WTC11 (cell line): ENCODE measurements at places on chromosomes 5 and 9.

DNA sequence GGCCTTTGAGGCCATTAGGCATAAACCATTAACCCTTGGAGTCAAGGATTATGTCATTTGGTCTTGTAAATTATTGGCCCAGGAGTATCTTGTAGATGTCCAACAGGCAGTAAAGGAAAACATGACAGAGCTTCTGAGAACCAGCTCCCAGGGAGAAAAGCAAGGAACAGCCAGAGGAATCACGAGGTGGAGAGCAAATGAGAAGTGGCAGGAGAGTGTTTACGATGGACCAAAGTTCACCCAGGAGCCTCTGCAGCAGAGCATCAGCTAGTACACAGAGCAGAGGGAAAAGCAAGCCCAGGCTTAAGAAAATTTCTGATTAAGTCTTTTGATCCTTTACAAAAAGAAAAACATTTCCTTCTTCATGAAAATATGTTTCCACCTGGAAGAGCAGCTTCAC lies 206.2 kb downstream of the NDUFS4 start:
- no peaks in the 10 kb centered on the region for H3K4me1 ChIP-seq
- no peak overlapping the region for H3K4me3 ChIP-seq
- DNase-seq, result no peak
- H3K27me3 ChIP-seq, result peaks cover 2% of the 10 kb centered on the region; the same call in 1 of the 2 replicates
- no peaks in the 10 kb centered on the region; the same call in 1 of the 2 replicates for H3K36me3 ChIP-seq

GRCh38 chr9:16290169-16290568 lies 580.3 kb downstream of the BNC2 start:
- H3K36me3 ChIP-seq, result no peaks in the 10 kb centered on the region
- DNase-seq, result no peak
- H3K27me3 ChIP-seq, result no peaks in the 10 kb centered on the region
- no peak overlapping the region for H3K27ac ChIP-seq

- DNase-seq, result no peak
- H3K27me3 ChIP-seq, result peaks cover 39% of the 10 kb centered on the region
- H3K36me3 ChIP-seq, result peaks cover 35% of the 10 kb centered on the region
- H3K4me1 ChIP-seq, result no peaks in the 10 kb centered on the region
These were observed 11.5 kb upstream of the ABO start for GRCh38 chr9:133286523-133286922.

- H3K4me1 ChIP-seq, result peaks cover 26% of the 10 kb centered on the region
- H3K4me3 ChIP-seq, result no peak overlapping the region
- H3K27me3 ChIP-seq, result no peaks in the 10 kb centered on the region
- peak overlapping the region; percentile 79 for H3K27ac ChIP-seq
- peaks cover 55% of the 10 kb centered on the region for H3K36me3 ChIP-seq
- peak; percentile 52 for DNase-seq
These were observed 60.6 kb downstream of the ENTREP1 start for GRCh38 chr9:69385581-69386033.

DNA sequence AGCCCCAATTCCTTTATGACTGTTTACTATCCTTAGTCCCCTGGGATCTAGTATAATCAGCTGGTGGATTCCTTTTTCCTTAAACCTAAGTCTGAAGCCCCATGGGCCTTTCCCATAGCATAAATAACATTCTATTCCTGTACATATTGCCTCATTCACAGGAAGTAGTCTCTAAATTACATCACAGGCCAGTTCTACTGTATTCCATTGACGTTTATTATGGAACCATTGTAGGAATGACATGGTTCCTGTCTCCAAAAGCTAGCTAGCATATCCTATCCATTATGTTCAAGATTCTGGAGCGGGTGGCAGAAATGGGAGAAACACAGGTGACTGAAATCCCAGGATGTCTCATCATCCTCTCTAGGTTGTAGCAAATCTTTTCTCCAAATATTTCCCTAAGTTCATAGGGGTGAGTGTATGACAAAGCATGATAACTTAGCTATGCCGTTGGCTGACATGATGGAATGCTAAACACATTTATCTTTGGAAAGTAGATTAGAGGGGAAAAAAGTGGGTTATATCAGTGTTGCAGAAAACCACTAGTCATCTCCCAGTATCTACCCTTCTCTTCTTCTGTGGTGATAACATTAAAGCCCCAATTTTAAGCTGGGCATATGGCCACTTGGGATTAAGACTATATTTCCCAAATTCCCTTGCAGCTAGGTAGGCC lies 140.1 kb downstream of the FGF1 start:
- H3K4me1 ChIP-seq, result peaks cover 63% of the 10 kb centered on the region
- H3K27me3 ChIP-seq, result no peaks in the 10 kb centered on the region
- no peaks in the 10 kb centered on the region for H3K36me3 ChIP-seq
- H3K4me3 ChIP-seq, result no peak overlapping the region

DNA sequence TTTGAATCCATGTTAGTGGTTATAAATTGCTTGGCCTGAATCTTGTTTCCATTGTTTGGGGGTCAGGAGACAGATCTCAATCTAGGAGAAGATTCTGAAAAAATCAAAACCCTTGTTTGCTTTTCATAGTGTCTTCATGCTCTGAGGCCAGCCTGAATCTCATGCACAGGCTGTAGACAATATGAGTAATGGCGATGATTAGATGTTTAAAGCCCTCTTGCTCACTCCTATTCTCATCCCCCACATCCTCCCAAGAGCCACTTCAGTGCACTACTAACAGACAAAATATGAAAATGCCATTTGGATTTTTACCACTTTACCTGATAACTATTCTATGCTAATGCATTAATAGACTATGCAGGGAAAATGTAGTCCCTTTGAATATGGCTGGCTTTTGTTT lies 129.4 kb downstream of the NUDT12 start:
- H3K27me3 ChIP-seq, result no peaks in the 10 kb centered on the region
- no peak overlapping the region for H3K27ac ChIP-seq
- no peaks in the 10 kb centered on the region for H3K36me3 ChIP-seq
- H3K4me1 ChIP-seq, result peaks cover 6% of the 10 kb centered on the region
- no peak for DNase-seq
- H3K4me3 ChIP-seq, result no peak overlapping the region

DNA sequence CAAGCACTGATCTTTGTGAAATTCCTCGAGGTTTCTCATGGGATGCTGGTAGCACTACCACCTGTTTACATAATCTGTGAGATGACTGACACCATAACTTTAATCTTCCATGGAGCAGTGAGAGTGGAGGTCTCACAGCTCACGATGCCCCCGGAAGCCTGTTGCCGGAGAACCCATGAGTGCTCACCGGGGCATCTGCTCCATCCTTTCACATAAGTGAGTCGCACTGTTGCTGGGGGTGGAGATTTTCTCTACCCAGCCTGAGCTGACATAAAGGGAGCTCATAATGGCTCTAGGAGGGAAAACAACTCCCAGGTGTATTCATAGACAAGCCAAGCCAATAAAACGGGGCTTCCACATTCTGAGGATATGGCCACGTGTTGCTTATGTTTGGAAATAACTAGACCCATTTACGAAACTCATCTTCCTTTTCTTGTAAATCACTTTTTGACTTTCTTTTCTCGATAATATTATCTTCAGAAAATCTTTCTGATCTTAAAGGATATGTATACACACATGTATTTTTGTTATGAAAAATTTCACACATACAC lies 11.2 kb upstream of the GFPT2 start:
- H3K4me1 ChIP-seq, result peaks cover 4% of the 10 kb centered on the region; the same call in 1 of the 2 replicates
- no peak overlapping the region for H3K4me3 ChIP-seq
- no peak overlapping the region for H3K27ac ChIP-seq
- no peaks in the 10 kb centered on the region for H3K27me3 ChIP-seq

DNA sequence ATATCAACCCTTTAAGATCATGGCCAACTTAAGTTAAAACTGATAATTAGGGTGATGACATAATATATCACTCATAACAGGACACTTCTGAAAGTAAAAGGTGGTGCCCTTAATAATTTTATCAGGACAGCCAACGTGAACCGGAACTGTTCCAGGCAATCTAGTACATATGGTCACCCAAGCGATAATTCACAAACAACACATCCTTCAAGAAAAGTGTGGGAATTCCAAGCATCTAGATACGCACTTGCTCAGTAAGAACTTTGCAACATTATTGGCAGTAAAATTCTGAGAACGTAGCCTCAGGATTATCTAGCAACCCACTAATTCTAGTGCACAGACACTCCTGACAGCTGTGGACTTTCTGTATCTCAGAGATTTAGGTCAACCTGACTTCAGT lies 85.7 kb downstream of the ALDH7A1 start:
- peaks cover 16% of the 10 kb centered on the region for H3K4me1 ChIP-seq
- H3K27ac ChIP-seq, result no peak overlapping the region
- DNase-seq, result no peak
- no peaks in the 10 kb centered on the region for H3K36me3 ChIP-seq
- no peaks in the 10 kb centered on the region for H3K27me3 ChIP-seq

DNA sequence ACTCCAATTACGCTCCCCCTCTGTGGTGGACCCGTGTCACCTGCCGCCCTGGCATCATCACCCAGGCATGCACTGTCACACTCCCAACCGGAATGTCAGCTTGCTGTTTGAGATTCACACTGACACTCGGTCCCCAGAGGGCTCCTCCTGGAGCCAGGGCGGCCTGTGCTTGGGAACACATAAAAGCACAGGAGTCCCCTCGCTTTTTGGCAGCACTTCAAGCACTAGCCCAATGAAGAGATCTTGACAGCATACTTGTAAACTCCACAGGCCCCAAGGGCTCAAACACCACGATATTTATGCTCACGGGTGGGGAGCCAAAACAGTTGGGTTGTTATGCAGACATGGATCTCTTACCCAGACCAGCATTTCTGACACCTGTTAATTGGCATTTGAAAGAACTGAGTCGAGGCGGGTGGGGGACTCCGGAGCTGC lies 90.8 kb upstream of the EGFLAM start:
- no peak overlapping the region for H3K27ac ChIP-seq
- H3K27me3 ChIP-seq, result peaks cover 41% of the 10 kb centered on the region

DNA sequence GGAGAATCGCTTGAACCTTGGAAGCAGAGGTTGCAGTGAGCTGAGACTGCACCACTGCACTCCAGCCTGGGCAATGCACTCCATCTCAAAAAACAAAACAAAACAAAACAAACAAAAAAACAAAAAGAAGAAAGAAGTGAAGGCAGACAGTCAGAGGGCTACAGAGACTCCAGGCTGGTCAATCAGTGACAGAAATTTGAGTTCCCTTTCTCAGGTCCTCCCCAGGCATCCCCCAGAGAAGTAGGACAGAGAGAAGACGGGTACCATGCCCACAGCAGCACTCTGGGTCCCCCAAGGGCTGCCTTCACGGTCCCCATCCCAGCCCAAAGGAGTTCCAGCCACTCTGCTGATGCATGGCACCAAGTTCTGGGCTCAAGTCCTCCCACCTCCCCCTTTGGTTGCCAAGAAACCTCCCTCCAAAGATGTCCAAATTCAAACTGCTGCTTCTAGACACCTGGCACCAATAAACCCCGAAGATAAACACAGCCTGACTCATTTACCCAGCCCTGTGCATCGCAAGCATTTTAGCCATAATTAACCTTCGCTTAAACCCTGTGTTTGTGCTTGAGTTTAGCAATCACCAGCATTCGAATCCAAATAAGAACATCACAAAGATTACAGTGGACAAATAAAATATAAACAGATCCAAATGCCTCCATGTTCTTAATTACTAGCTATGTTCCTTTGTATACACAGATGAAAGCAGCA lies 24.0 kb downstream of the SEMA4D start:
- DNase-seq, result no peak
- H3K36me3 ChIP-seq, result peaks cover 10% of the 10 kb centered on the region
- no peak overlapping the region for H3K4me3 ChIP-seq
- peaks cover 41% of the 10 kb centered on the region for H3K4me1 ChIP-seq
- H3K27me3 ChIP-seq, result no peaks in the 10 kb centered on the region

GRCh38 chr9:119053070-119053469 lies 316.2 kb downstream of the BRINP1 start:
- H3K27ac ChIP-seq, result no peak overlapping the region
- no peak overlapping the region for H3K4me3 ChIP-seq
- H3K36me3 ChIP-seq, result peaks cover 2% of the 10 kb centered on the region; the same call in 1 of the 2 replicates
- no peaks in the 10 kb centered on the region for H3K27me3 ChIP-seq
- H3K4me1 ChIP-seq, result peaks cover 34% of the 10 kb centered on the region
- no peak for DNase-seq

DNA sequence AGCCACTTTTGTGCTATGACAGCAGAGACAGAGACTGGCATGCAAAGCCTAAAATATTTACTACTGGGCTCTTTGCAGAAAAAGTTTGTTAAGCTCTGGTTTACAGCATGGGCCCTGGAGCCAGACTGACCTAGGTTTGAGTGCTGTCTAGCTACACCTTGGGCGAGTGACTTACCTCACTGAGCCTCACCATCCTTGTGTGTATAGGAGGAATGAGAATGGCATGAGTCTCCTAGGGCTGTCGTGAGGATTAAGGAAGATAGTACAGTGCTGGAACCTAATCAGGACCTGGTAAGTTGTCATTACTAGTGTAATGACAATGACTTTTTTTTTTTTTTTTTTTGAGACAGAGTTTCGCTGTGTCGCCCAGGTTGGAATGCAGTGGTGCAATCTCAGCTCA lies 65.2 kb downstream of the MSX2 start:
- peaks cover 13% of the 10 kb centered on the region for H3K27me3 ChIP-seq
- H3K4me1 ChIP-seq, result peaks cover 9% of the 10 kb centered on the region
- no peak for DNase-seq
- no peaks in the 10 kb centered on the region for H3K36me3 ChIP-seq
- no peak overlapping the region for H3K4me3 ChIP-seq

- no peak for DNase-seq
- H3K27ac ChIP-seq, result no peak overlapping the region
- H3K36me3 ChIP-seq, result 0 out of 2 replicates have a peak, but pooled peaks cover 3% of the 10 kb centered on the region
- H3K27me3 ChIP-seq, result no peaks in the 10 kb centered on the region
- H3K4me3 ChIP-seq, result no peak overlapping the region
These were observed 92.2 kb upstream of the ADAMTS19 start for GRCh38 chr5:129367883-129368282.

DNA sequence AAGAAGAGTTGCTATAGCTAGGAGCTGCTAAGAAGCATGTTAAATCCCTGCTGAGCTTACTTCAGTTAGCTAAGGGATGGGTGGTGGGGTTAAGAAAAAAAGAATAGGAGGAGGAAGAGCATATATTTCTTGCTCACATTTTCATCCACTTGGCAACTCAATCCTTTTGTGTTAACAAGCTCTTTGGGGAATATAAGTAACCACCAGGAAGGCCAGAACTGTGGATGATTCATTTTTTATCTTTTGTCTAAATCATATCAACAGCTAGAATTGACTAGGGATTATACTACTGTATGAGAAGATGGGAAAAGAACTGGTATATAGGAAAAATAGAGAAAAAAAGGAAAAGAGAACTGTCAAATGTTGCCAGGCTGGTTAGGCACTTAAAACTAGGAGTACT lies 555.3 kb upstream of the ARRDC3 start:
- H3K27ac ChIP-seq, result peak overlapping the region; percentile 50
- H3K27me3 ChIP-seq, result no peaks in the 10 kb centered on the region
- no peak for DNase-seq
- peaks cover 33% of the 10 kb centered on the region for H3K4me1 ChIP-seq
- no peaks in the 10 kb centered on the region for H3K36me3 ChIP-seq
- no peak overlapping the region for H3K4me3 ChIP-seq
